Left renal pelvis (tissue), 4 donors: ENCODE measurements at places on chromosomes 13 and 19. TPM values are rescaled to one million over a fixed set of nuclear protein-coding genes. Genes with fewer than 3 reads are reported as not detected.

DNA sequence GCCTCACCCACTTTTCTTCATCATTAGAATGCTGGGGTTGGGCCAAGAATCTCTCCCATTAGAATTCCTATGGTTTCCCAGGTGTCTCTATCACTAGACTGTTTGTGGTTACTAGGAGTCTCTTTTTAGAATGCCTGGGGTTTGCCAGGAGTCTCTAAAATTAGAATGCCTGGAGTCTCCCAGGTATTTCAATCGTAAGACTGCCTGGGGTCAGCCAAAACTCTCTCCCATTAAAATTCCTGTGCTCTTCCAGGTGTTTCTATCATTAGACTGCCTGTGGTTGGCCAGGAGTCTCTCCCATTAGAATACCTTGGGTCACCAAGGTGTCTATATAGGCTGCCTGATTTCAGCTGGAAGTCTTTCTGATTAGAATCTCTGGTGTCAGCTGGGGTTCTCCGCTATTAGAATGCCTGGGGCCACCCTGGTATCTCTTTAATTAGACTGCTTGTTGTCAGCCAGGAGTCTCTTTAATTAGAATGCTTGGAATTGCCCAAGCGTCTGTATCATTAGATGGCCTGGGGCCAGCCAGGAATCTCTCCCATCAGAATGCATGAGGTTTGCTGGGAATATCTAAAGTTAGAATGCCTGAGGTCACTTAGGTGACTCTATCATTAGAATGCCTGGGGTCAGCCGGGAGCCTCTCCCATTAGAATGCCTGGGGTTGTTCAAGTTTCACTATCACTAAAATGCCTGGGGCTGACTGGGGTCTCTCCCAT, 1479.2 kb downstream of the UQCRFS1 start:
- no peak for DNase-seq

DNA sequence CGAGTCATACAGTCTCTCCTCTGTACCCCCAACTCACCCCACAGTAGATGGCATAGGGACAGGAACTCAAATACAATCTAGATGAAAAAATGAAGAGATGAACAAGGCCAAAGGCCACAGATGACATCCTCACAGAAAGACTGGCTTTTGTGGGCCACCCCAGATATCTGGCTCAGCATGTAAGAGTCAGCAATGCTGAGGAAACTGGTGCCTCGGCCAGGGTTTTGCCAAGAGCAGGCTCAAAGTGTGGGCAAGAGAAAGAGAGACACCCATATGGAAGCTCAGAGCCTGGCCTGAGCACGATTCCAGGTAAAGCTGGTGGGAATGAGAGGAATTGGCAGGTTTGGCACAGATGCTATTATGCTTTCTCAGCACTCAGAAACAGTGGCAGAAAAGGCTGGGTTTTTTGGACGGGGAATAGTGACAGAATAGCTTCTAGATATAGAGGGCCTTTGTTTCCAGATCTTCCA, 460.6 kb downstream of the FOXO1 start:
- no peak for DNase-seq

- DNase-seq = no peak
Measured at GRCh38 chr13:105220881-105221280, 1314.6 kb downstream of the EFNB2 start.

- DNase-seq = no peak
Measured at GRCh38 chr13:97142452-97142851, 79.7 kb upstream of the MBNL2 start.

DNA sequence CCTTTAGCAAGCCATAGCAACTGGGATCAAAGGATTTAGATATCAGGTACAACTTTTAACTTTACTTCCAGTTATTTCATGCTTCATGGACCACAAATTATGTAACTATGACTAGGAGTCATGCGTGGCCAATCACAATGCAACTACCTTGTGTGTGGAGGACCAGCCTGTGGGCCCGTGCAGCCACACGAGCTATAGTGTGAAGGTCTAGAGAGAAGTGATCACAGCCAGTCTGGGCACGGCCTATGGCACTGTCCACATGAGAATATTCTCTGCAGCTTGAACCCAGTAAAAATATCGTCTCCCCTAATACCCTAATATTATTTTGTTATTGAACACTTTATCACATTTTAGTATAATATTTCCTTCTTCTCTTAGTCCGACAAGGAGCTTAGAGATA, 464.9 kb upstream of the MIR17HG start:
- no peak for DNase-seq

The CPB2 gene
- 1.4 TPM for polyA plus RNA-seq

The CD177 gene
- 0.46 TPM for polyA plus RNA-seq

The DAND5 gene
- polyA plus RNA-seq = not detected

The RAX2 gene
- polyA plus RNA-seq = not detected

The PIN1 gene
- polyA plus RNA-seq = 48.5 TPM
